GM19239 (cell line): ENCODE measurements at places on chromosomes 2 and 18.

DNA sequence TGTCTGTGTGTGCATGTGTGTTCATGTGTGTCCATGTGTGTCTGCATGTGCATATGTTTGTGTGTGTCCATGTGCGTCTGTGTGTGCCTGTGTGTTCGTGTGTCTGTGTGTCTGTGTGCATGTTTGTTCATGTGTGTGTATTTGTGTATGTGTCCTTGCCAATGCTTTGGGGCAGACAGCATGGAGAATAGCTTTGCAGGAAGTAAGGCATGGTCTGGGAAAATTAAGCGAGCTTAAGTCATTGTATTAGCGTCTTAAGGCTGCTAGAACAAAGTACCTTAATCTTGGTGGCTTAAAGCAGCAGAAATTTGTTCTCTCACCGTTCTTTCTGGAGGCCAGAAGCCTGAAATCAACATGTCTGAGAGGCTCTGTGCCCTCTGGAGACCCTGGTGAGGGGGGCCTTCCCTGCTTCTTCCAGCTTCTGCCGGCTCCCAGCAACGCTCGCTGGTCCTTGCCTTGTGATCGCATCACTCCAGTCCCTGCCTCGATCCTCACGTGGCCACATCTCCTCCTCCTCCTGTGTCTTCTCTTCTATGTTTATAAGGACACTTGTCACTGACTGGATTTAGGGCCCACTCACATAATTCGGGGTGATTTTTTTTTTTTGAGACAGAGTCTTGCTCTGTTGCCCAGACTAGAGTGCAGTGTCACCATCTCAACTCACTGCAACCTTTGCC, 3.8 kb downstream of the NEU2 start:
- DNase-seq: no peak

DNA sequence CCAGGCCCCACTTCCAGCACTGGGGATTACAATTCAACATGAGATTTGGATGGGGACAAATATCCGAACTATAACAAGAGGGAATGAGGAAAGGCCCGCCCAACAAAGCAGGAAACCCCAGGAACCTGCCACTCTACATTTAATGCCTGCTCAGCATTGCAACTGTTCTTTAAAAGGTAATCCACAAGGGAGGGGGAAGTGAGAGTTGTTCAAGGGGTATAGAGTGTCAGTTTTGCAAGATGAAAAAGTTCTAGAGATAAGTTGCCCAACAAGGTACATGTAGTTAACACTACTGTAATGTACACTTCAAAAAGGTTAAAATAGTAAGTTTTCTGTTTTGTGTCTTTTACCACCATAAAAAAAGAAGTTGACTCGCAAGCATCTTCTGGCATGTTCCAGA, 137.6 kb downstream of the MBD2 start:
- DNase-seq: no peak

- no peak for DNase-seq
These were observed 33.2 kb upstream of the AGAP1 start for GRCh38 chr2:235460548-235461047.

DNA sequence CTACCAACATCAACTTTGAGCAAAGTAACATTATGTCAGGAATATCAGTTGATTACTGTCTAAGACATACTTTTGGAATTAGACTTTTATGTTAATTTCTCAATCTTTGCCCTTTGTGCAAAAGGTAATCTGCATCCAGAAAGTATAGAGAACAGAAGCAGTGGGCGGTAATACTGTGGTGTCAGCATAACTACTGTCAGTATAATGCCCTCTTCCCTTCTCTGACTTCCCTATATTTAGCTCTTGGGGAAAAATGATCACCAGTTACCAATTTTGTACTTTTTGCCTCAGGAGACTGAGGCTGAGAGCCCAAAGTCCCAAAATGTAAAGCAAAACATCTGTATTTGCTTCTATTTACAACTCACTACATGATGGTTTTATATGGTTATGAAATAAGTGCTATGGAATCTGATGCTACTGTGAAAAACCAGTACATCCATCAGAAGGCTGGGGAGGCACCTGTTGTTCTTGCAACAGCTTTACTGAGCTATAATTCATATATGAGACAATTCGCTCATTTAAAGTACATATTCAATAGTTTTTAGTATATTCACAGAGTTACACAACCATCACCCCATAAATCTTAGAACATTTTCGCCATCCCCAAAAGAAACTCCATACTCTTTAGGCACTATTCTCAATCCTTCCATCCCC, 51.3 kb upstream of the CD302 start:
- no peak for DNase-seq

DNA sequence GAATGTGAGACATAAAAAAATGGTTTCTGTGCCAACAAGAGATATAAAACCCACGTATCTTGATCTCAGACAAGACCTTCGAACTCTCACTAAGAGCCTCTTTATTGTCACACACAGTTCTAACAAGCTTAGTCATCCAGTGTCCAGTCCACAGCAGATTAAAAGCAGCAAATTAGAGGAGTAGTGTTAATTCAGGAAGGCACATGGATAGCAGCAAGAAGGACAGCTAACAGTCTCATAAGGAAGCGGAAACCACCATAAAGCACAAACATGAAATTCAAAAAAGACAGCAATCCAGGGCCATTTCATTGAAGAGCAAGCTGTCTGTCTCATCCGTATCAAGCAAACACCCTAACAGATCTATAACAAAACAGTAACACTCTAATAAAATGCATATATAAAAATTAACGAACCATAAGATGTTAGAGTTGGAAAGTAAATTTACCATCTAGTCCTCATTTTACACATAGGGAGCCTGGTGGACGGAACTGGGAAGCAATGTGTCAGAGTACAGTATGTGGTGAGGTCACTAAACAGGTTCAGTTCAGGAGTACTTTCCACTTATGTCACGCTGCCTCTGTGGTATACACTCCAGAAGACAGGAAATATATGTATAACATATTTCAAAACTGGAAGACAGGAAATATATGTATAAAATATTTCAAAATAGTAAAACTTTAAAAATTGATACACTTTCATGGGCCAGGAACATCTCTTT, 18.3 kb downstream of the AAK1 start:
- no peak for DNase-seq

GRCh38 chr2:54209379-54209778, 46.6 kb downstream of the TSPYL6 start:
- no peak for DNase-seq

DNA sequence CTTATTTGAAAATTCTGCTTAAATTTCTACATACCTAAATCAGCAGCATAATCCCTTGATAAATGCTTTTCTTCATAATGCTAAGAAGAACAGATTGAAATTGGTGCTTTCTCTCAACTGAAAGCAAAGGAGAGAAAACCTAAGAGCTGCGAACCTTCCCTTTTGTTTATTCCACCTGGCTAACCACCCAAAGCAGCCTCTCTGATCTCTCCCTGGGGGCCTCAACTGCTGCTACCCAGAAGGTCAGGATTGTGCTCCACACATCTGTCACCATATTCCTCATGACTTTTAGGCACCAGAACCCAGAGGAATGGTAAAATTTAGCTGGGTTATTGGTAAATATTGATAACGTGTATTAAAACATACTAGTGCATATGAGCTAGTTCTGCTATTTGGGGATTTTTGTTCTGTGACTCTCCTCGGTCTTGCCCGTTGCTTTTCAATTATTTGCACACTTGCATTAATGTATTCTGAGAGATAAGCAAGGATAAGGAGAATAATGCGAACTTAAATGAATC, 334.1 kb downstream of the RIT2 start:
- no peak for DNase-seq

- DNase-seq: no peak
These were observed 21.5 kb upstream of the FSHR start for GRCh38 chr2:49175831-49176230.

DNA sequence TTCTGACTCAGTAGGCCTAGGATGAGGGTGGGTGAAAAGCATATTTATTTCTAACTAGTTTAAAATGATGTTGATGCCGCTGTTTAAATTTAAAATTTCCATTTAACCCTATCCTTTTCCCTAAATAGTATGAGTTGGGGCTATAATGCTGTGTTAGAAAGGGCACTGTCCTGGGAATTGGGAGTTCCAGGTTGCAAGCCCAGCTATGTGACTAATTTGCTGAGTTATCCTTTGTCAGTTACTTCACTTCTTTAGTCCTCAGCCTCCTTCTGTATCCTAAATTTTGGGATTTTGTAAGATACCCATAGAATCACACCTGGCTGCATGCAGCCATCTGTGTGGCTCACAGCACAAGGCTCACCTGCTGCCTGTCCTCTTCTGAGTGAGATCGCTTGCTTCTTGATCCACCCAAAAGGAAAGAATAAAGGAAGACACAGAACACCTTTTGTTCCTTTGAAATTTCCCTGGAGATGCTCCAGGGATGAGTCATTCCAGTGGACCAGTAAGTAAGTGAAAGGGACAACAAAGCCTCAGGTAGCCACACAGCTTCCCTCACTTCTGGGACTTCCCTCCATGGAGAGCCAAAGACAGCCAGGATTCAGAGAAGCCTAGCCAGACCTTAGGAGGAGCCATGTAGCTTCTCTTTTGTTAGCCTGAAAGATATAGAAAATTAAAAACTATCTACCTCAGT, 97.2 kb downstream of the DTNA start:
- no peak for DNase-seq

- no peak for DNase-seq
These were observed 4.5 kb downstream of the THSD7B start for GRCh38 chr2:136769871-136770270.

DNA sequence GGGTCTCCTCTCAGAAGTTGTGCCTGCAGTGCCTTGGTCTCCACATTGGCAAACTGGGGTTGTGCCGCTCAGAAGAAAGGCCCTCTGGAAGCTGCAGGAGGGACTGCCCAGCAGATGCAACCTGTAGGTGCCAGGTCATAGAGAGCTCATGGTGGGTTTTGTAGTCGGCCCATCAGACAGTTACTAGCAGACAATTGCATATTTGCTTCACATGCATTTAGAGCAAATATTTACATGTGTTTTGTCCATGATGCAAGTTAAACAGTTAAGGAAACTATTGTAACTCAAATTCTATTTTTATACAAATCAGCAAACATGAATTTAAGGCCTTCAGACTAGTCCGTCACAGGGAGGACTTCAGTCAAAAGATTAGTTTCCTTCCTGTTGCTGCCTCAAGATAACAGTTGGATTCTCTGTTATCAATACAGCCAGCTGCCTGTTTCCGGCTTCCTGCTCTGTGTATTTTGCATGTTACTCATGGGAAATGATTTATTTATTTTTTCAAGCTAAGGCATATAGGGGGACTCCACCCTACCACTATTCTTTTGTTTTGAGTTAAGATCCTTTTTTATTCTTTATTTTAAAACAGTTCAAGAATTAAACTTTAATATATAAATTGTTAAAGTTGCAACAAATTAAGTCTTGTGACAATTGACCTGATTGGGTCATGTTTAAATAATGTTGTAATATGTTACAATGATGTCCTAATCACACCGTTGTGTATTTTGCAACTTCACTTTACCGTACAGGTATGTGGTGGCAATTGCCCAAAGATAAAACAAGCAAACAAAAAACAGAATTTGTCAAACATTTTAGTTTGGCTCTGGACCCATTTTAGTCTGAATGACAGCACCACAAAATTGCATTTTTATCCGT, 133.5 kb downstream of the SPTBN1 start:
- DNase-seq: no peak

- DNase-seq: no peak
These were observed 28.8 kb downstream of the SH3BP4 start for GRCh38 chr2:234980451-234981187.

DNA sequence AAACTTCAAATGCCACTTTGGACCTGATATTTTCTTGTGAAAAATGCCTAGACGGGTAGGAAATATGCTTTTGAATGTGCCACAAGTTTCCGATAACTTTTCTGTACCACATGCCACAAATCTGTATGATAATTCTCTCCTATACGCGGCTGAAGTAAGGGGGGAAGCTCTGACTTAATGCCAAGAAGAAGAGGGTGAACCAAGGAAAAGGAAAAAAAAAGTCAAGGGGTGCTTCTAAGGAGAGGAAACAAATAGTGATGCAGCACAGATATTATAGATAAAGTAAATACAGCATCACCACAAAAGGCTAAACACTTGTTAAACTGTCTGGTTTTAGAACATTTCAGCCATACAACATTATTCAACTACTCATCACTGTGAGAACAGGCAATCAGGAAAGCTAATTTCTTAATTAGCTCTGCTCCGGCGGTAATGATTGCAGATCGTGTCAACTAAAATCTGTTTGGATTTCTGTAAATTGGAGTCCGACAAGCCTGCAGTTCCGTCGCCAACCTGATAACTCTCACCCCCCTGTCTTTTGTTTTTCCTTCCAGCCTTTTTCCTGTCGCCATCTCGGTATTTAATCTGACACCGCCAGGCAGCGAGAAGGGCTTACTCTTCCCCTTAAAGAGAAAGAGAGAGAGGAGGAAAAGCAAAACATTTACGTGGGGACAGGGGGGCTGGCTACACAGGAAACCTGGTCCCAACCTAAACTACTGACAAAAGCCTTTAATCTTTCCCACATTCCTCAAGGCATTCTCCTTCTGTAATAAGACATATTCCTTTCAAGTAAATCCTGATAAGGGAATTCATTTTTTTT, 67.5 kb downstream of the ZEB2 start:
- no peak for DNase-seq

- DNase-seq: no peak
These were observed 34.1 kb downstream of the ITGB6 start for GRCh38 chr2:160165996-160166395.

DNA sequence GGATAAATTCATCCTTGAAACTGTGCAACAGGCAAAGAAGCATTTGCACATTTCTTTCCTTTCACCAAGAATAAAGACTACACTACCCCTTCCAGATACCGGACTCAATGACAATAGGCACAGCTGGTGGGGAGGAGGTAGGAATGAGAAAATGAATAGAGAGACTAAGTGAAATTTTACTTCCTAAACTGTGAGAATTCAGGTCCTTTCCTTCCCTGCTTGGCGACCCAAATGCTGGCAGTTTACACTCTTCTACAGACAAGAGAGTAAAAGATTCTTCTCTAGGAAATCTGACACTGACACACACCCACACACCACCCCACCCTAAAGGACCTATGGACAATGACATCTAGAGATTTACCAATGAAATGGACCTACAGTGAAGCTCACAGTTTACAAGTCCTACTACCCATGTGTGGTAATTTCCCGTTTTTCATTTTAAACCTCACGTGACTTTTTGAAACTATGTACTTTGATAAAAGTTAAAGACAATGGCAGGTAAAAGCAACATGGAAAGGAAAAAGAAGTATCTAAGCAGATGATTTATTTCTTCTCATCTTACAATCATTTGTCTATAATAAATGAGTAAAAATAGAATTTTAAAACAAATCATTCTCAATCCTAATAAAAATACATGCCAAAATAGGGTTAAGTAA, 27.9 kb downstream of the REV1 start:
- DNase-seq: no peak

GRCh38 chr2:71878626-71879508, 268.8 kb downstream of the CYP26B1 start:
- no peak for DNase-seq

DNA sequence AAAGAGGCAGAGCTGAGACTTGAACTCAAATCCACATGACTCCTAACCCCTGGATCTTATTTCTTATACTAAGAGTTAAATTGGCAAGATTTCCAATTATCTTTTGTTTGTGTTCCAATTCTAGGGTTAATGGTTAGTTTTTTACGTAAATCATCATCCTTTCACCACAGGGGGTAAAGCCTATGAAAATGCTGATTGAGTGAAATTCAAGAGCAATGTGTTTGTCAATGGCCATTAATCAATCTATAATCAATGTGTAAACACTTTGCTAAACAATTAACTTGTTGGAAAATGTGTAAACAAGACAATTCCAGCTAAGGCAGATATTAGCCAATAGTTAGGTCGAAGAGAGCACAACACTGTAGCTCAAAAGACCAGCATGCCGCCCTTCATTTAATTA, 376.5 kb upstream of the ACVR2A start:
- DNase-seq: no peak
